ENCODE measurements at places on chromosomes 7 and 10. TPM values are rescaled to one million over a fixed set of nuclear protein-coding genes. Genes with fewer than 3 reads are reported as not detected.

DNA sequence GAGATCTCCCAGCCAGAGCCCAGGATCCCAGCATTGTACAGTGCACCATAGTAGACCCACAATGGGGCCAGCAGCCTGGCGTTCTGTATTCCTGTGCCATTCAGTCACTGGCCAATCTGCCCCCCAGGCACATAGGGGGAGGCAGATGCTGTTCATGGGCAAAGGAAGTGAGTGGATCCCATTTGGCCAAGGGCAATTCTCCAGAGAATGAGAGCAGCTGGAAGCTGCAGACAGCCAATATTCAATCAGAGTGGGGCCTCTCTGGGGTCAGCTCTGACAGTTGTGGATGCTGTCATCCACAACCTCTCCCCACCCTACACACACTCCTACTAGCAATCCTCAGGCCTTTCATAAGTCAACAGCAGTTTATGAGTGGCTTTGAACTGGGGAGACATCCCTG, 17.5 kb downstream of the STEAP1B start:
- DNase-seq = no peak

DNA sequence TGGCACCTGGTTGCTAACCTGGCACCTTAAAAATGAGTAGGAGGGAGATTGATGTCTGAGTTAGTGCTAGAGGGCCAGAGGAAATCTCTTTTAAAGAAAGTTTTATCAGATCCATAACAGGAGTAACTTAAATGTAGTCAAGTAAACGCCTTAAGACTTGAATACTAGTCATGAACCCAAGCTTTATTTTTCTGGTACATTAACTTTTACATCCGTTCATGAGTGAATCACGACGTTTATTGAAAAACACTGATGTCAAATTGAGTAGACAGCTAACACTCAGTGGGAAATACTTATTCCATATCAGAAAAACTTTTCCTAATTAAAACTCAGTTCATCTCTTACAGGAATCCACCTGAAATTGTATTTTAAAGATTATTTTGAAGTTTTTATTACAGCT, 6.9 kb upstream of the LAMB1 start:
- DNase-seq = no peak

DNA sequence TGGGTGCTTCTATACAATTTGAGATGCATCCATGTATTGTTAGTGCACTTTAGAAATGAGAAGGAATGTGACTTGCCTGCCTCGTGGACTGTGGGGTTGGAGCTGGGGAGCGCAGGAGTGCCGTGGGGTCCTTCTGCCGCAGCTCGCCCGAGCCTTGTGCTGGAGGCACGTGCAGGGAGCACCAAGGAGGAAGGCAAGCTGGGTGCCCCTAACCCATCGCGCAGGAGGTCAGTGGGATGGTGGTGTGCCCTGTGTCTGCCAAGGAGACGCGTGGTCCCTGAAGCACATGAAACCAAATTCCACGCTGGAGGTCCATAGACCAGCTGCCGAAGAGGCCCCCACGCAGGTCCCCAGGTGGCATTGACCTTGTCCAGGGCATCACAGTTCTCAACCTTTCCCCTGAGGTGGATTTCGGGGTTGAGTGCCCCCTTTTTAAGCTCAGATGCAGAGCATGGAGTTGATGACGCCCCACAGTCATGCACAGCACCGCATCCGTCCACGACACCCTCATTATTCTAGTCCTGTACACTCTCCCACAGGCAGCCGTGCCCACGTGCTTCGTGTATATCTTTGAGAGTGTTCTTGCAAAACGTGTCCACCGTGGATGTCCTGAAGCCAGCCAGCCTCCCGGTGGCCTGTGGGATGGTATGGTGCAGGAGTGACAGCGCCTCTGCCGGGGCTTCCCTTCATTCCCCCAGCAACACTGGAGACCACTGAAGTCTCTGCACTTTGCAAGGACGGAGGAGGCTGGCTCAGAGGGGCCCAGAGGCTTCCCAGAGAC, 35.5 kb downstream of the FKBP6 start:
- DNase-seq = no peak

The MNX1 gene
- not detected for total RNA-seq

- no peak for DNase-seq
These were observed 49.2 kb upstream of the MGMT start for GRCh38 chr10:129417870-129418269.

- no peak for DNase-seq
These were observed 375.3 kb downstream of the DPP6 start for GRCh38 chr7:154427533-154427932.

DNA sequence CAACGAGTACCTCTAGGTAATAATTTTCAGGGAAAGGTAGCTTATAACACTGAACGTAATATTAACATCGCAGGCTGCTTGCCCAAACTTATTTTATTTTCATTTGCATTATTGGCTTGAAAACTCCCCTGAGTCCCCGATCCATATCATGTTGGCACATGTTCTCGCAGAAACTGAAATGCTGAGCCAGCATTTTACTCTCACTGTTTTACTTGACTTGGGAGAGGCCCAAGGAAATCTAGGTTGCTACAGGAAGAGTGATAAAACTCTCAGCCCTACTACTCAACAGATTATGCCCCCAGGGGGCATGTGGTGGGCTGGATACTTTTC, 183.5 kb upstream of the HABP2 start:
- DNase-seq = no peak

The LRGUK gene
- 0.14 TPM for total RNA-seq

The MBL2 gene
- not detected for total RNA-seq

The FAM185A gene
- 22.4 TPM for total RNA-seq

The GRM8 gene
- total RNA-seq = not detected

All from thoracic aorta (tissue), 2 donors.